ENCODE measurements at places on chromosomes 16 and 17.

GRCh38 chr16:50628156-50628802 is 52.8 kb downstream of the SNX20 start:
- no peak for DNase-seq

DNA sequence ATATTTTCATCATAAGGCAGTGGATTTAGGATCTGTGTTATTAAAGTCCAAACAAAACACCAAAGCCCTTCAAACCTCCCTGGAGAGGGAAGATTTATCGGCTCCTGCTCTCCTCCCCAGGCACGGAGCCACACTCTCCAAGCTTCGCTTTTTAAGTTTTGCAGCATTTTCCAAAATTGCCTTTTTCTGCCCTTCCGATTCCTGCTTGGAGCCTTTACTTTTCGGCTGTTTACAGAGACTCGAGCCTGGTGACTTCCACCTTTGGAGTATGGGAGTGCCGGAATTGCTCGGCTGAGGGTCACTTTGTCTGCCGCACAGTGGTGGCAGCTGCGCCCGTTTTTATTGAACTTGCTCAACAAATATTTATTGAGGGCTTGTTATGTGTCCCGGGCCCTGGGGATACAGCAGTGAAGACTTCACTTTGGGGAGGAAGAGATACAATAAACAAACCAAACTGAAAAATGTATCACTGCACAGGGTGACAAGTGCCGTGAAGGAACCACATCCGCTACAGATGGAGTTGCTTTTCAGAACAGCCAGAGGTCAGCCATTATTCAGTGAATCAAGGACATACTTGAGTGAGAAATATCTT is 185.5 kb downstream of the NTN1 start:
- DNase-seq = no peak

DNA sequence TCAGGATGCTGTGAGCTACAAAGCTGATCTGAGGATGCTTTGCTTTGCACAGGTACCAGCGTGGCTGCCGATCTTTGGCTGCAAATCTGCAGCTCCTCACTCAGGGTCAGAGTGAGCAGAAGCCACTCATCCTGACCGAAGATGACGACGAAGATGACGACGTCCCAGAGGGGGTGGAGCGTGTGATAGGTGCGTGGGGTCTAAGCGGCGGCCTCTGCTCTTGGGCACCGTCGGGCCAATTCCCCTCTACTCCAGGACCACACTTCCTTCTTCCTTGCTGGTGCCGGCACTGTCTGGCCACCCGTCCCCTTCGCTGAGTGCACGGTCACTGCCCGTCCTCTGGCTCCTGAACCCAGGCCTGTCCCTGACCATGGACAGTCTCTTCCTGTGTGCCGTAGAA is 34.0 kb downstream of the ZNF750 start:
- no peak for DNase-seq

- no peak for DNase-seq
Measured at GRCh38 chr16:12132290-12132689, 155.8 kb downstream of the SNX29 start.

GRCh38 chr17:16255481-16255921 is 38.5 kb downstream of the PIGL start:
- no peak for DNase-seq

DNA sequence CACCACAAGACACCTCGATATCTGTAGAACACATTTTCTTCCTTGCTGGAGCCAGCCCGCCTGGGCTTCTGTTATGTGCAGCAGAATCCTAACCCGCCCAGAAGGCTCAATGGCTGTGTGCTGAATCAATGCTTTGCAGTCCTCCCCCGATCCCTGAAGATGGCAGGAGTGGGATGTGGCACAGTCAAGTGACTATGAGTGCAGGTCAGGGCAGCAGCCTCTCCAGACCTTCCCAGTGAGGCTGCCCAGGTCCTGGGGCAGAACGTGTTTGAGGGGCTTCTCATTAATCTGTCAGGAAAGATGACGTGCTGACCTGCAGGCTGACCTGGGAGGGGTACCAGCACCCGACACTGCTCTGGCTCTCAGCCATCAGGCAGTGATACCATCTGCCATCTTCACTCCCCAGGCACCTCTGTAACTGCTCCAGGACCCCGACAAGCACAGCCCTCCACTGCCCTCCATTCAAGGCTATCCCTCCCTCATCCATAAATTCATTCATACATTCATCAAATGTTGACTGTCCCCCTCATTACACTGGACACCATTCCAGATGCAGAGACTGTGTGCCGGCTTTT is 35.2 kb downstream of the LRRC75A start:
- DNase-seq = no peak

DNA sequence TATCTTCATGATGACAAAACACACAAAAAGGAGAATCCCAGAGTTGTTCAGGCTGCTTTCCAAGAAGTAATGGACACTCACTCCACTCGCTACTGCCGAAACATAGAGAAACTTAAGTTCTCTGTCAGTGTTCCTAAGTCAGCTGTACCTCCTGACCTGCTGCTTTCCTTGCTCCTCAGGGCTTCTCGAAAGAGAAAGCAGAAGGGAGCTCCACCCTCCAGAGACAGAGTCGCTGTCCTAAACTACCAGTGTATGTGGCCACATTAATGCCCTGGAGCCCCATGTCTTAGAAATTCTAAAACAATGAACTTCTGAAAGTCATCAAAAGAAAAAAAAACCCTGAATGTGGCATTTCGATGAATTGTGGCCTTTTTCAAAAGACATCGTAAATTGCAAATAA is 390.8 kb upstream of the MON1B start:
- no peak for DNase-seq

DNA sequence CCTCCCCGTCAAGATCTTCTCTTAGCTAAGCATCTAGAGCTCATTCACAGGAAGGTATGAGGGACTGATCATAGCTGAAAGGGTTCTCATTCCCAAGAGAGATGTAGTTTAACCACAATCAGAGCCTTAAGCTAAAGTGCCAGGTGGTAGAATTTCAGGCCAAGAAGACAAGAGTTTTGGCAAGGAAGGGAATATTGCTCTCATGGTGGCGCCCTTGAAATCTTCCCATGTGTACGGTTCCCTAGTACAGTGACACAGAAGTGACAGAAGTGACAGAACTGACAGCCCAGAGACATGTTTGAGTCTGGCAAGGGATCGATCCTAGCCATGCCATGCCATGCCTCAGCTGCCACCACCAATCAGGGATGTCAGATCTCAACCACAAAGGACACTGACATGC is 2.5 kb downstream of the GRIN2C start:
- no peak for DNase-seq

- no peak for DNase-seq
Measured at GRCh38 chr17:77905266-77905665, 53.2 kb upstream of the TNRC6C start.

- no peak for DNase-seq
Measured at GRCh38 chr17:59851439-59852375, 41.0 kb downstream of the TUBD1 start.

DNA sequence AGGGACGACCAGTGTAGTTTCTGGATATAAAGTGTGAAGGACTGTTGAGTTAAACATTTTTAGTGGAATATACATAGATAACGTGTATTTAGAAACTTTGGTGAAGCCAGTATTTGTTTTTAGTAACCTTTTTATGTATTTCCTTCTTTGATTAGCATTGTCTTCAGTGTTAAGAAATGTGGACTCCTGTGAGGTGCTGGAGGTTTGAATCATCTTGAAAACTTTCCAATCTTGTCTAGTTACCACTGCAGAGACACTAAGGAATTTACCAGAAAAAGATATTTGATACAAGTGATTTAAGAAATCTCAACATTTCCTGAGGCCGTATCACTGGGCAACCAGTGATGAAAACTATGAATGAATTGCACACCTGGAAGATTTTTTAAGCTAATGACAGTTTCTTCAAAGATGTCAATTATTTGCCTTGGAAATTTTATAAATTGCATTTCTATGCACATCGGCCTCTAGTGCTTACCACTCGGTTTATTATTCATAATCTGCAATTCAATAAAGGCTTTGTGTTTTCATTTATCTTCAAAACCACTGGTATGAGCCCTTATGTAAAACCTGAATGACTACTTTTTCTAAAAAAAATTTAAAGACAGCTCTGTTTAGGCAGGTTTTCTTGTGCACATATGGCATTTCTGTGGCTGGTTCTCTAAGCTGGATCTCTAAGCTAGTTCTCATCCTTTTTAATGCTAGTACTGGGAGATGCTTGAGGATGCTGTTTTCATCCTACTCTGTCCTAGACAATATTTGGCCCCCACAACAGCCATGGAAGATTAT is 31.4 kb upstream of the ADCY7 start:
- no peak for DNase-seq

- no peak for DNase-seq
Measured at GRCh38 chr17:79075861-79076406, 1.3 kb downstream of the ENGASE start.

DNA sequence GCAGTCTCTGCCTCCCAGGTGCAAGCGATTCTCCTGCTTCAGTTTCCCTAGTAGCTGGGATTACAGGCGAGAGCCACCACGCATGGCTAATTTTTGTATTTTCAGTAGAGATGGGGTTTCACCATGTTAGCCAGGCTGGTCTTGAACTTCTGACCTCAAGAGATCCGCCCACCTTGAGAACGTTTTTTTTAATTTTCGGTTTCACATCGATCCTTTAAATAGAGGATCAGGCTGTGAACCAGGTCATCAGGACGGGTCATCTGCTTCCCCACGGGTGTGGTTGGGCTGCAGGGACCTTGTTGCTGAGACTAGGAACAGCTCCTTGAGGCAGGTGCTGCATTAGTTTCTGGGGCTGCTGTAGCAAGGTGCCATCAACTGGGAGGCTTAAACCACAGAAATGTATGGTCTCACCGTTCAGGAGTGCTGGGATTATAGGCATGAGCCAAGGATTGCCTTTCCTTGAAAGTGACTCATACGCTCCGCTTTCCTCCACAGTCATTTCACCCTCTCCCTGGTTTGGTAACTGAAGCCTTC is 7.9 kb upstream of the NAGPA start:
- DNase-seq = no peak

DNA sequence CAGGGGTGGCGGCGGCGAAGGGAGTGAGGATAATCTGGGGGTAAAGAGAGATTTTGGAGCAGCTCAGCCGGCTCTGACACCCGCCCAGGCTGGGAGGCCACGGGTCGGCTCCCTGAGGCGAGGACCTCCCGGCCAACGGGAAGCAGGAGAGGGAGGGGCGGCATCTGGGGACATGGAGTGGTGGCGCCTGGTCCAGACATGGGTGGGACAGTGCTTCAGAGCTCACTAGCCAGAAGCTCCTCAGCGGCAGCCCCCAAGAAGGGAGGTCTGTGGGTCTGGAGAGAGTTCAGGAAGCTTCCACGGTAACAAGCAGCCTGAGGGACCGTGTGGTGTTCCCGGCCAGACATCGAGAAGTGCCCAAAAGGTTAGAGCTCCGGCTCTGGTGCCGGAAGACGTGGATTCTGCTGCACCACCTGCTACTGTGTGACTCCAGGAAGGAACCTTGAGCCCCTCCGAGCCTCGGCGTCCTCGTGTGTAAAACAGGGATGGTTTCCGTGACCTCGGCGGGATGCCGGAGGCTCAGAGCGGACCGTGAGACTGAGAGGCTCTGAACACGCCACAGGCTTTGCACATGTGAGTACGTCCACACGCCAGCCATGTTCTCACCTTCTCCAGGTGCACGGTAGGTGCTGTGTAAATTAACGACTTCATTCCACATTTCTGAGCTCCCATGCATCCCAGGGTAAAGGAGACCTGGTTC is 56.9 kb downstream of the TIMM22 start:
- no peak for DNase-seq

GRCh38 chr16:12590409-12590808 is 213.3 kb downstream of the CPPED1 start:
- DNase-seq = no peak

DNA sequence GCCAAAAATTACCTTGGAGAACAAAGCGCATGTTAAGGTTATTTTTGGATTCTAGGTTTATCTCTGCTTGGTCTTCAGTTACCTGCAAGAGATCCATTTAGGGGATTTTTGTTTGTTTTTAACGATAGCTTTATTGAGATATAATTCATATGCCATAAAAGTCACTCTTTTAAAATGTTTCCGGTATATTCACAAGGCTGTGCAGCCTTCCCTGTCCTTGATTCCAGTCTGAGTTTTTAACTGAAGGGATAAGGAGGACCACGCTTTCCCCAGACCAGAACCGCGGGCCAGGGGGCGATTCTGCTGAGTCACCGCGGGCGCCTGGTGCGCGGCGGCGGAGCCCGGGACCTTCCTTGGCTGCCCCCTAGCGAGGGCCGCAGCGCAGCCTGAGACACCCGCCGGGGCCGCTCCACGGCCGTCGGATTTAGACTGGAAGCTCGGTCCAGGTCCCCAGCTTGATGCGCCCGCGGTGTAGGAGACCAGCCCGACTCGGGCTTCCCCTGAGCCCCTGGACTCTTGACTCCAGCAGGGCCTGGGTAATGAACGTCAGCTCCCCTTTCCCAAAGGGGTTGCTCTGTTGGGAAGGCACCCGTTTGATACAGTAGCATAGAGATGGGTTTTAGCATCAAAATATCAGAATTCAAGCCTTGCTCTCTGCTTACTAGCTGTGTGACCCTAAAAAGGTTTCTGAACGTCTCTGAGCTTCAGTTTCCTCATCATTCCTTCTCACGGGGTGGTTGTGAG is 50.0 kb upstream of the STH start:
- DNase-seq = peak; percentile 74

DNA sequence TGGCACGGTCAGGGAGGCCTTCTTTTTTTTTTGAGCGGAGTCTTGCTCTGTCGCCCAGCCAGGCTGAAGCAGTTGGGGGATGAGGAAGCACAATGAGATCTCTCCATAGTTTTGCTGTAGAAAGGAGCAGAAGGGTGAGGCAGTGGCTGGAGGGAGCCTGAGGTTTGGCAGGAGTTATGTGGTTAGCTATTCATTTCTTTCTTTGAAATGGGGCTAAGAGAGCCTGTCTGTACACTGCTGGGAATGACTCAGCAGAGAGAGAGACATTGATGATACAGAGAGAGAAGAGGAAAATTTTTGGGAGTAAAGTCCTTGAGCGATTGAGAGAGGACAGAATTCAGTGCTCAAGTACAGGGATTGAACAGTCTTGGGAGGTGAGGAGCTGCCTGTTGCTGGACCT is 22.1 kb downstream of the NOS2 start:
- no peak for DNase-seq

- no peak for DNase-seq
Measured at GRCh38 chr17:71790791-71791190, 330.0 kb upstream of the SOX9 start.

DNA sequence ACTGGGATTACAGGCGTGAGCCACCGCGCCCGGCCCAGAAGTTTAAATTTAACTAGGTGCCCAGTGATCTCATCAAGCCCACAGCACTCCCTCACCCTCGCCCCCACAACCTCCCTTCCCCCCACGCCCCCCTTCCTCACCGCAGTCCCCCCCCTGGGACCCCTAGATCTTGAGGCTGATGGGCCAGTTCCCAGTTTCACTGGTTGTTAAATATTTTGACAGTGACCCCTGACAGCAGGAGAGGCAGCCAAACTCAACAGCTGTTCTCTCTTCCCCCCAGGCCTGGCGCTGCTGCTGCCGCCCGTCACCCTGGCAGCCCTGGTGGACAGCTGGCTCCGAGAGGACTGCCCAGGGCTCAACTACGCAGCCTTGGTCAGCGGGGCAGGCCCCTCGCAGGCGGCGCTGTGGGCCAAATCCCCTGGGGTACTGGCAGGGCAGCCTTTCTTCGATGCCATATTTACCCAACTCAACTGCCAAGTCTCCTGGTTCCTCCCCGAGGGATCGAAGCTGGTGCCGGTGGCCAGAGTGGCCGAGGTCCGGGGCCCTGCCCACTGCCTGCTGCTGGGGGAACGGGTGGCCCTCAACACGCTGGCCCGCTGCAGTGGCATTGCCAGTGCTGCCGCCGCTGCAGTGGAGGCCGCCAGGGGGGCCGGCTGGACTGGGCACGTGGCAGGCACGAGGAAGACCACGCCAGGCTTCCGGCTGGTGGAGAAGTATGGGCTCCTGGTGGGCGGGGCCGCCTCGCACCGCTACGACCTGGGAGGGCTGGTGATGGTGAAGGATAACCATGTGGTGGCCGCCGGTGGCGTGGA is 15.6 kb downstream of the QPRT start:
- DNase-seq = no peak

All from stimulated activated CD4-positive, alpha-beta T cell treated with anti-CD3 and anti-CD28 coated beads, Interleukin-2, amount 100 ng/mL, for 24 hours (primary cell).